ENCODE measurements at places on chromosomes 12 and 14. TPM values are rescaled to one million over a fixed set of nuclear protein-coding genes. Genes with fewer than 3 reads are reported as not detected.

DNA sequence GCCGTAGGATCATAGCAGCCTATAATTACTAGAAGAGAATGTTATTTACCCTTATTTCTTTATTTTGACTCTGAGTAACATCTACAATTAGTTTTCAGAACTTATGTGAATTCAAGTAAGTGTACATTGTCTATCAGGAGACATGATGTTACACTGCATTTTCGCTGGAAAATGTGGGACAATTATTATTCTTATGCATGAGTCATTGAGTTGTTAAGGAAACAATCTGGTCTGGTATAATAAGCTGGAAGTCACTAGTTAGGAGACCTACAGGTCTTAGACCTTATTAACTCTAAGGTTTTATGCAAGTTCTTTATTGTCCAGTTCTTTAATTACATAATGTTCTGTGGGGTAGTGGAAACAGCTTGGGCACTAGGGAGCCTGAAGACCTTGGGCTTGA is 5.8 kb downstream of the KTN1 start:
- DNase-seq = no peak

GRCh38 chr14:31243860-31244259 is 36.3 kb upstream of the HECTD1 start:
- DNase-seq = no peak

DNA sequence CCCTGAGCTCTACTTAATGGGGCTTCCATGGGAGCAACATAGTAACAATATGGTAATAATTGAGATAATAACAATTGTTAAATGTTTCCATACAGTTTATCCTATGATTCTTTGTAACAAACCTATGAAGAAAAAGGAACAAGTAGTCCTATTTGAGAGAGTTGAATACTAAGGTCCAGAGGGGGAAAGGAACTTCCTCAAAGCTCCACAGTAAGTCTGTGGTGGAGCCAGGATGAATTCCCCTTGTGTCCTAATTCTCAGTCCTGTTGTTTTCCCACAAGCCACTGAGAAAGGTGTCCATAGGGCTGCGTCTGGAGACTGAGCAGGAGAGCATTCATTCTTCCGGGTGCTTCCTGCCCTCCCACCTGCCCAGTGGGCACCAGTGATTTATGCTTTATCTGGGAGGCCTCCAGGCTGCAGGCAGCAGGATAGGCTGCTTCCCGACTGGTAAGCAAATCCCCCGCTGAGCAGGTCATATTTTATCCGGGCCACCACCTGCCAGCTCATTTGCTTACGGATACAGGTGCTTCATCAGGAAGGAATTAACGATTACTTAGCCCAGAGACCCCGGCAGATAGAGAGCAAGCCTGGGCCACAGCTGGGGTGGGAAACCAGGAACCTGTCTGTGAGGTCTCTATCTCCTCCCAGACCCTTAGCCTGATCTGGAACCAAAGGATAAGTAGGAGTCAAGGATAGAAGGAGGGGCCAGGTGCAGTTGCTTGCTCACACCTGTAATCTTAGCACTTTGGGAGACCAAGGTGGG is 33.9 kb upstream of the FAM222A start:
- DNase-seq = no peak

GRCh38 chr12:10354071-10354470 is 35.8 kb downstream of the KLRK1 start:
- DNase-seq = no peak

DNA sequence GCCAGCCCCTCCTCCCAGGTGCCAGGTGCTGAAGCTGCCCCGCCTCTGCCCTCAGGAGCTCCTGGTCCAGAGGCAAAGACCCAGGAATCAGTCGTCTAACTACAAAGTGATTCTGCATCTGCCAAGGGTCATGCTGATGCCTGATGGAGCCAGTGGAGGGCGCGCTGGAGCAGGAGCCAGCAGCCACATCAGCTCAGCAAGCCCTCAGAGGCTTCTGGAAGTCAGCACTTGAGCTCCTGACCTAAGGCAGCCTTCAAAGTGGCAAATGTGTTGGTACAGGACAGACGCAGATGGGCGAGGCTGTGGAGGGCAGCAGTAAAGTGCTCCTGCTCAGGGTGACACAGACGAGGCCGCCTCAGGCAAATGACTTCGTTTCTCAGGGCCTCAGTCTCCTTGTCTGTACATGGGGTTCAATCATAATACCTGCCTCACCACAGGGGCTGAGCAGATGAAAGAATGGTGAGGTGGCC is 10.9 kb downstream of the C12orf43 start:
- no peak for DNase-seq

DNA sequence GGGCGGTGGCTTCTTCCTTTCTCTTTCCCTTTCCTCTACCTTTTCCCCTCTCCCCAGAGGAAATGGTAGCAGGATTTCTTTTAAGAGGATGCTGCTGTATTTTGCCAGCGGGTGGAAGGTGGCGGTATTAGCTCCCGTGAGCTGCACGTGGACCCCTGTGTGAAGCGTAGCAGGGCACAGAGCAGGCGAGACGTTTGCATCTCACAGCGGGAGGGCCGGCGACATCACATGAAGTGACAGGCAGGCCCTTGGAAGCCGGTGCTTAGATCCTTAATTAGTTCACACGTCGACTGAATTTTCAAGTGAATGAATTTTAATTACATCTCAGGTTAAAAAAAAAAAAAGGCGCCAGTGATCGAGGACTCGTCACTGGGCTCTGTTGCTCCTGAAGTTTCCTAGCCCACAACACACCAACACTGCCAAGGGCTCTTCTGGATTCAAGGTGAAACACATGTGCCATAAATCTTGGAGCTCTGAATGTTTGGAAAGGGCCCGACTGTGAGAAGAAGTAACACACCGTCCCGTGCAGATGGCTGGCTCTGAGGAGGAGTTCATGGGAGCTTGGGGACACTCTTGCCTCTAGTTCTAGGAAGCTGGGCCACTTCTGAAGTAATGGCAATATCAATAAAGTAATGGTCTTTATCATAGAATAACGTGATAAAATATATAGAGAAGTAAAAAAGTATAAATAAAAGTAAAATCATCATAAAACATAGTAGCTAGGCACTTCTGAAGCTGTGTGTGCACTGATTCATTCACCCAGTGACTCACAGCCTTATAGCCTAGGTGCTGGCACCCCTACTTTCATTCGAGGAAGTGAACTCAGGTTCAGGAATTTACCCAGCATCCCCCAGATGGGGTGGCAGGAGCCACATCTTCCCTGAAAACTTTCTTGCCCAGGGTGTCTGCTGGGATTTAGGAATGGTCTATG is 75.3 kb downstream of the AACS start:
- DNase-seq = no peak

GRCh38 chr14:74636424-74637177 is 24.6 kb upstream of the LTBP2 start:
- no peak for DNase-seq

DNA sequence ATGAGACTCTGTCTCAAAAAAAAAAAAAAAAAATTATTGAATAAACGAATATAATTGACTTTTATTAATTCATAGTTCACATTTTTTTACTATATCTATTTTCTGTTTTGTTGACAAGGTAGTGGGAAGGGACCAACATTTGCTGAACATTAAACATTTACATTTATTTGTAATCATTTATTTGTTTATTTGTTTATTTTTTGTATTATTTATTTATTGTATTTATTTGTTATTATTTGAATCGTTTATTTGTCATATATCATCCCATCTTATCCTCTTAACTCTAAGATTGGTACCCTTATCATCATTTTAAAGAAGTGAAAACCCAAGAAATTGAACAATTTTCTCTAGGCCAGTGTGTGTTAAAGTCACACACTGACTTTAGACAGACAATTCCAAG is 101.5 kb downstream of the SYT1 start:
- DNase-seq = no peak

OAS1 gene
- total RNA-seq = 4.6 TPM

ANKRD33 gene
- not detected for total RNA-seq

SDSL gene
- 6.3 TPM for total RNA-seq

Data from Right ventricle myocardium superior (tissue), 1 donor.